ENCODE measurements at places on chromosomes 5 and 9.
A peak's percentile ranks its signal among the peaks of the same experiment; 100 is the strongest.

- DNase-seq: no peak
Measured at GRCh38 chr5:127423173-127423798, 94.2 kb upstream of the PRRC1 start.

DNA sequence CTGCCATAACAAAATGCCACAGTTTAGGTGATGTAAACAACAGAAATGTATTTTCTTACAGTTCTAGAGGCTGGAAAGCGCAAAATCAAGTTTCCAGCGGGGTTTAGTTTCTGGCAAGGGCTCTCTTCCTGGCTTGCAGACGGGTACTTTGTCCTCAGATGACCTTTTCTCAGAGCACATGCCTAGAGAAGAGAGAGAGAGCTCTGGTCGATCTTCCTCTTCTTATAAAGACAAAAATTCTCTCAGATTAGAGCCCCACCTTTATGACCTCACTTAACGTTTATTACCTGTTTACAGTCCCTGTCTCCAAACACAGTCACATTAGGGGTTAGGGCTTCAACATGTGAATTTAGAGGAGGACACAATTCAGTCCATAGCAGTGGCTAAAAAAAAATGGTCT lies 119.7 kb downstream of the CETN3 start:
- DNase-seq: no peak

GRCh38 chr9:110148384-110148783 lies 59.6 kb downstream of the C9orf152 start:
- DNase-seq: no peak

DNA sequence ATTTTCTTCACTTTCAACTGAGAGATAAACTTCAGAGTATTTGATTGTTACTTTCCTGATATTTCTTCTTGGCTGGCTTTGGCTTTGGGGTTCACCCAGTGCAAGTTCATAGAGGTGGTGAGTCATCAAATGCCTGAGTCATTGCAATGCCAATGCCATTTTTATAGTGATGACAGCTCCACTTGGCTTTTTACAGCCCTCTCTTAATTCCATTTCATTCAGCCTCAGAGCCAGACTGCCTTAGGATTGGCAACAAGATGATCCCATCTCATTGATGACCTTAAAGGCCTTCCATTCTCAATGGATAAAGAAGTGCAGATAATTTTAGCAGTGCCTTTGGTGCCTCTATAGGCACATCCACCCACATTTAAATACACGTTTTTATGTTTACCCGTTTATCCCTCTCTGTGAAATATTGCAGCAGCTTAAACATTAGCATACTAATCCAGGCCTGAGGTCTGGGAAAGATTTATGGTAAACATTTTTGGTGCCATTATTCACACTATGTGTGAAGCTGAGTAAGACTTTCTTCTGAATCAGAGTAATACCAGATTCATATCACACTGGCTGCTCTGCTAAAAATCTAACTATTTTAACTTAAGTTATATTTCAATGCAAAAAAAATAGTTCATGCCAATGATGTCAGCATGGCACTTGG lies 88.9 kb upstream of the TYRP1 start:
- DNase-seq: no peak

DNA sequence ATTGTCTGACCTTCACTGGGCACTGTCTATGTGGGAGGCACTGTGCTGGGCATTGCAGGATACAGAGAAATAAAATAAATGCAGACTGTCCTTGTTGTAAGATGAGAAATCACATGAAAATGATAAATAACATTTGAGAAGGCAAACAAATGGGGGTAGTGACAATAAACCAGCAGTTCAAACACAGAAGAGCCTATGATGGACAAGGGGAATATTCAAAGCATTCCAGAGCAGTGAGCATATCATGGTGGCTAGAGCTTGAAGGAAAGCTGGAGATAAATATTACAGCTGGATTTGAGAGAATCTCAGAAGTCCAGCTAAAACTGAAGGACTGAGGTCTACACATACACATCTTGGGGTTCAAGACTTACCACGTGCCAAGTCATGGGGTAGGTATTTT lies 209.9 kb downstream of the ASTN2 start:
- DNase-seq: no peak

DNA sequence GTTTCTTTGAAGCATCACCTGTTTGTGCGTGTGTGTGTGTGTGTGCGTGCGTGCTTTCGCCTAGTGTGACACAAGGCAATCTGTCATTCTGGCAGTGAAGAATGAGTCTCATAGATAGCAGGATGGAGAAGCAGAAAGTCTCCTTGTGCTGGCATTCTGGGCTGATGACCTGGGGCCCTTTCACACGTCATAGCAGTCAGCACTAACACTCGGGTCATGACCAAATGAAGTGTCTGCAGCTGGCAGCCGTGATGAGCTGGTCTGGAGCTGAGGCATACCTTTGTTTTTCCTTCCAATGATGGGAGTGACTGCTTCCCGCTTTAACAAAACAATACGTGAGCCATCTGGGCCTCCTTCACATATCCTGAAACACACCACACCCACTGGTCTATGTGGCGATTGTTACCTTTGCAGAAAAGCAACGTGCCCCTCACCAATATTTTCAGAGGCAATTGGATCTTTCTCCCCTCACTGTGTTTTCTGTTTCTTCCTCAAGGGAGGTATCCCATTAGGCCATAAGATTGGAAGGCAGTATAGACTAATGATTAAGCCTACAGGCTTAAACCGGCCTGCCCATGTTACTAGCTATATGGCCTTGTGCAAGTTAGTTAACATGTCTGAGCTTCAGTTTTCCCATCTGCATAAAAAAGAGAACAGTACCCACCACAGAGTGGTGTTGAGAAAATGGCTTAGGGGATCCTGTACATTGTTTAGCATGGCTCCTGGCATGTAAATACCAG lies 88.8 kb downstream of the SREK1 start:
- no peak for DNase-seq

DNA sequence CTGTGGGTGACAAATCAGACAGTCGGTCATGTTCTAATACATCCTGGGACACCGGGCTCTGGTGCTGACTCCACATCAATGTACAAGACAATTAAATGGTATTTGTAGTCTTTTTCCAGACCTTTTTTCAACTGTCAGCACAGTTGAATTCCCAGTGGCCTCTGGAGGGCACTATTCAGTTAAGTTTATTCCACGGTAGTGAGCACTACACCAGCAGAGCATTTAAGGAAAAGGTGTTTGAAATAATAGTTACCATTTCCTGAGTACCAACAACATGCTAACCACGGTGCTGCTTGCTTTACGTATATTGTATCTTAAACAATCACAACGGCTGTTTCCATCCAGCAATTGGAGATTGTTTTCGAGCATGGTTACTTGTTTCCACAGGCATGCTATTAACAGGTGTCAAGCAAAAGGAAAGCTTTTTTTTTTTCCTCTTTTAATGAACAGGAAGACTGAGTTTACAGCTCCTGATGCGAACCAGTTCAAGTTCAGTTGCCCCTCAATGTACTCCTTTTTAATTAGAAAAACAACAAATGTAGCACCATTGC lies 186.7 kb downstream of the PDZD2 start:
- DNase-seq: no peak

DNA sequence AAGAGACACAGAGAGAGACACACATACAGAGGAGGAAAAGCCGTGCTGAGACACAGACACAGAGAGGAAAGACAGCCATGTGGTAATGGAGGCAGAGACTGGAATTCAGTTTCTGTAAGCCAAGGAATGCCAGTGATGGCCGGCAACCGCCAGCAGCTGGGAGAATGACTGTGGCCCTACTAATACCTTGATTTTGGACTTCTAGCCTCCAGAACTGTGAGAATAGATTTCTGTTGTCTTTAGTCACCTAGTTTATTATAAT lies 90.2 kb downstream of the TARS1 start:
- DNase-seq: no peak

DNA sequence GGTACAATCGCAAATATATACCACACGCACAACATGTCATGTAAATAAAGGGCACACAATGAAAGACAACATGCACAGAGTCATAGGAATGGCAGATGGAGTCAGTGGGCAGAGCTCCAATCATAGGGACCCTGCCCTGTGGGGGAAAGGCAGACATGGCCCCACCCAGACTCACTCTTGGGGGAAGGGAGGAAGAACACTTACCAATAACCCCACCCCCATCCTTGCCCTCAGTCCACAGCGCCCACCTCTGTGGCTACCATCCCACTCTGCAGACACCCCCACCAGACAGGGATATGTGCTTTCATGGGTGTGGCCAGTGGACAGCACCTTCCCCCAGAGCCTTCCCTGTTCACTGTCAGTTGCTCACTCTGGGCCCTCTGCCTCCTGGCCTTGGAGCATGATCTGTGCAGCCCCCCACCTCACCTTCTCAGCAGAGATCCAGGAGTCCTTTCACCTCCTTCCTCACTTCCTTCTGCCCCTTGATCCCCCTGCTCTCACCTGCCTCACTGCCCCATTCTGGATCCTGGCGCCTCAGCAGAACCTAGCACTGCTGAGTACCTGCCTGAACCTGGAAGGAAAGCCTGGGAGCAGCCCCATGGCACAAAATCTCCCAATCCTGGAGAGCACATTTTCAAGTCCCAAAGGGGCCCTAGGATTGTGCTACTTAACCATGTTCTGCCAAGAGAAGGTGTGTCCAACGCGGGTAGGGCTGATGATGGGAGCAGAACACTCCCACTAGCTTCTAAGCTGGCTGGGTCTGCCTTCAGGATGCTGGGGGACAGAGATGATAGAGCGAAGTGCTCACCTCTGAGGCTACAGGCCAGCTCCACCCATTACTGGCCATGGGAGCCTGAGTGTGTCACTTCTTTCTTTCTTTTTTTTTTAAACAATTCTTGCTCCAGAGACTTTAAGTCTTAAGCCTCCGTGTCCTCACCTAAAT lies 1.5 kb upstream of the PHF19 start:
- DNase-seq: no peak

DNA sequence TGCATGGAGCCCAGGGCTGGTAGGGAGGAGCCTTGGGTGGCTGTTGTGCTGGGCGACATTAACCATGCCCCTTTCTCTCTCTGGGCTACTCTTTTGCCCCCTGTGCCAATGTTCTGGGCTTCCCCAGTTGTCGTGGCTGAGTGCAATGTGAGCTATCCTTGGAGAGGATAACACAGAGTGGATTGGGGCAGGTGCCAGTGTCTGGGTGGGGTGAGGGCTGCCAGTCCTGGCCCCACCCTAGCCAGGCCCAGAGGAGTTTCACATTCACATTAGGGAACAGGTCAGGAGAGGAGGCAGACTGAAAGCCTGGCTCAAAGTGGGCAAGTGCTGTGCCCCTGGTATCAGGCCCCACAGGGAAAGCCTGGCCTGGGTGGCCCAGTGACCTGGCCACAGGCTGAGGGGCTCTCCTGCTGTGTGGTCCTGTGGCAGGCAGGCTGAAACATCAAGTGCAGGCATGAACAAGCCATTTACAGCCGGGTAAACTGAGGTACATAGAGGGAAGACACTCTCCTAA lies 7.5 kb upstream of the NDST1 start:
- no peak for DNase-seq

DNA sequence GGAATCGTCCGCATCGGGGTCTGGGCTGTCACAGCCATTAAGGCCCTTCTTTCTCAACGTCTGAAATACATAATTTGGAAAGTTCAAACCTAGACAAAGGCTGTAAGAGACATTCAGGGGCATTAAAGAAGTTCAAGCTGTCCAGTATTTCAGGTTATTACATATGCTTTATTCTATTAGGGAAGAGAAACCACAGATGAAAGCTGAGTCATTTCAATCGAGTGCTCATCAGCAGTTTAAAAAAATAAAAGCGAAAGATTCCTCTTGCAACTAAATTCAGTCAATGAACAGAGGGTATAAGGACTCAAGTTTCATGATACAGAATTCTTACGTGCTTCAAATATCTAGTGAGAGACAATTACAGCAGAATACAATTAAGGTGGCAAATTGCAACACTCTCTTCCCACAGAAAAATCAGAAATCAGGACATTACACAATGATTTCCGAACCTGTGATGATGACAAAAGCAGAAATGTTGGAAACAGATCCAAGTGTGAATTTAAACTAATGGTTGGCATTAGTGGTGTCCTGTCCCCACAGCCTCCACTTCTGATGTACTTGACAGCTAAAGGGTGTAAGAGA lies 121.6 kb downstream of the MEF2C start:
- DNase-seq: no peak

GRCh38 chr5:117131876-117132275 lies 557.3 kb upstream of the SEMA6A start:
- no peak for DNase-seq

DNA sequence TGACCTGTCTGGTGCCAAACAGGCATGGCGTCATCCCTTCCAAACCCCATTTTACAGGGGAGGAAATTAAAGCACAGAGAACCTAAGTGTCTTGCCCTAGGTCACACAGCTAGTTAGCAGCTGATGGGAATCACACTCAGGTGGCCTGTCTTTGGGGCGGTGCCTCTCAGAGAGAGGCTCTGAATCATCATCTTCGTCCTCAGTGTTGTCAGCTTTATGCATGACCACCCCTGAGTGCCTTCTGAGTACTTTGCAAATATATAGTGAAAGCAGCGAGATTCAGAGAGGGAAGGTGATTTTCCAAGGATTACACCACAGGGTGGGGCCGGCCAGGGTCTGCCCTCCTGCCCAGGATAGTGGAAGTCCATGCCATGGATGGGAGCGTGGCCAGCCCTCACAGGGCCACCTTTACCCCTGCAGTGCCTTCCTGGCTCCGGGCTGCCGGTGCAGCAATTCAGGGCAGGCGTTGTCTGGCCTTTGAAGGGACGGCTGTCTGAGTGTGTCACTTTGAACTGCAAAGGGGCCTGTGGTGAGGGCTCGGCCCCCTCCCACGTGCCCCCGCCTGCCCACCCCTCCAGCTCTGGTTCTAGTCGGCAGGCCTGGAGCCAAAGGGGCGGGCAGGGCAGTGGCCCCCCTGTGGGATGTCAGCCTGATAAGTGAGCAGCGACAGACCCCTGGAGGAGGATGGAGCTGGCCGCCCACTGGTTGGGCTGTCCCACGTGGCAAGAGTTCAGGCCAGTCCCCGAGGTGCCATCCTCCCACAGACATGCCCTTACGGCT lies 16.9 kb downstream of the LMX1B start:
- DNase-seq: no peak

DNA sequence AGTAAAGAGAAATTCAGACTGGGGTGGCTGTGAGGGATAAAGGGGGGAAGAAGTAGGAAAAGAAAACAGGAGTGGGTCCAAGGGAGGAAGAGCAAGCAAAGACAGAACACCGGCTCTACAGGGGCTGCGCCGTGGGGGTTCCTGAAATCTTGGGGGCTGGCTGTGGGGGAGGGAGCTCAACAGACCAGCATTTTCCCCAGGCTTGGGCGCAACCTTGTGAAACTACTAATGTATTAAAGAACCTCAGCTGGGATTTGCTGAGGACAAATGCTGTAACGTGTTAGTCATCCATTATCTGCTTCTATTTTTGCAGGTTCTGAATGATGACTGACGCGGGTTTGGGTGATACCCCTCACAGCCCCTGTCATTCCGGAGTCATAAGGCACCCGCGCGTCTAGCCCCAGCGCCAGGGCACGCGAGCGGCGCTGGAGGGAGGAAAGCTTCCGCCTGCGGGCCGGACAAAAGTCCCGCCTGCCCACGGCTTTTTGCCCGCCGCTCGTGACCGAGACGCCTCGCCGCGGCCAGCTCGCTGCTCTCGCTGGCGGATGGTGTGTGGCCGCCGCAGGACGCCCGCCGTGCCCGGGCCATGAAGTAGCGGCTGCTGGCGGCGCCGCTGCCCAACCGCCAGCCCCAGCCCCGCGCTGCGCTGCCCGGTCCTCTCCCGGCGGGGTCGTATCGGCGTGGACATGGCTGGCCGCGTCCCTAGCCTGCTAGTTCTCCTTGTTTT lies 110.6 kb downstream of the PAM start:
- DNase-seq: peak; percentile 73
